Caco-2 (cell line): ENCODE measurements at places on chromosomes 2 and 18.
A peak's percentile ranks its signal among the peaks of the same experiment; 100 is the strongest.

DNA sequence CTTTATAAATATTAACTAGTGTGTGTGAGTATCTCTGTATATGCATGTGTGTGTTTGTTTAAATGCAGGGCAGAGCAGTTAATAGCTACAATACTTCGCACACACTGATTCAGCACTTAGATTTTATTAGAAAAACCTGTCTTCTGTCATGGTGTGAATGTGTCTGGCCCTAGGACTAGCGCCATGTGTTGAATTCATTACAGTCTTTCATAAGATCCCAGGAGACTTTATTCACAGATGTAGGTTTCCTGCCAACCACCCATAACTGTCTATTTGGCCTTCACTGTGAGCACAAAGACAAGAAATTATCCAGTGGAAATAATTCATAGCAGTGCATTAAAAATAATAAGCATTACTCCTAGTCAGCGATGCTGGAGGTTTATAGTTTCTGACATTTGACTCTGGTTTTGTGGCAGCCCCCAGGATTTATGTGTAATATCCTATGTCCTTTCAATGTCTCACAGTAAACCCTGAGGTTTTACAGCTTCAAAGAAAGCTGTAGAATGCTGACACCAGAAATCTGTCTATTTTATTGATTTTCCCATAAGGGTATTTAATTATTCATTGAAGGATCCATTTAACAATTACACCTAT is 93.9 kb downstream of the ZNF804A start:
- no peak overlapping the region for H3K4me3 ChIP-seq
- no peak overlapping the region for H3K27ac ChIP-seq
- no peak for DNase-seq
- H3K27me3 ChIP-seq, result no peaks in the 10 kb centered on the region

DNA sequence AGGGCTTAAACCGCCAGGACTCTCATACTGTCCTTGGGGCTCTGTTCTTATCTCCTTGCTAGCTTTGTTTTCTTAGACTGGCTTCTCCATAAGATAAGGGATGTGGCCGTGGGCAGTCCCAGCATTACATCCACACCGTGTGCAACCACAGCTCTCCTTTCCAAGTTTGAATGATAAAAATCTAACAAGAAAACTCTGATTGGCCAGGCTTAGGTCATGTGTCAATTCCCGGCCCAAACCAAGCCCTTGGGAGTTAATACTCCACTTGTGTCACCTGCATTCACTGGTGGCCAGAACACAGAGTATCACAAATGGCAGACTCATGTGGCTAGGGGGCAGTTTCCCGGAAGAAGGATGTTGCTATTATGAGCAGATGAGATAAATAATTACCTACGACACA is 43.2 kb upstream of the KDM3A start:
- H3K4me1 ChIP-seq, result peaks cover 23% of the 10 kb centered on the region
- no peak overlapping the region for H3K27ac ChIP-seq
- DNase-seq, result no peak
- no peaks in the 10 kb centered on the region; the same call in 1 of the 2 replicates for H3K36me3 ChIP-seq

DNA sequence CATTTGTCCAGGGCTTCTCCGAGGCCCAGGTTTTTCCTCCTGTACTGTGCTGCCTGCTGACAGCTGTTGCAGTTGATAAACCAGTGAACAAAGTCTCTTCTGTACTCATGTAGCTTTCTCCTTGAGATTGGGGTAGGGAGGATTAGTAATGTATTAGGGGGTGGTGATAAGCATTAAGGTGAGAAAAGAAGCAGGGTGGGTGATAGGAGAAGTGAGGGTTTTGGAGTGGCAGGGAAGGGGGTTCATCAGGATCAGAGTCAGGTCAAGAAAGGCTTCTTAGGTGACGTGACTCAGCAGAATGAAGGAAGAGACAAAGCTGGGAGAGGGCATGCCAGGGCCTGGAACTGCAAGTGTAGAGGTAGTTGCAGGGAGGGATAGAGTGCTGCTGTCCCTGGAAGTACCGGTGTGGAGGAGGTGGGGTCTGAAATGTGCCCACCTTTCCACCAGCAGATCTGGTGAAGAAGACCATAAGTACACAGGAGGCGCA is 48.7 kb downstream of the PKP4 start:
- no peaks in the 10 kb centered on the region for H3K27me3 ChIP-seq
- DNase-seq, result no peak
- no peaks in the 10 kb centered on the region for H3K36me3 ChIP-seq
- H3K4me1 ChIP-seq, result peaks cover 44% of the 10 kb centered on the region
- H3K27ac ChIP-seq, result peak overlapping the region; percentile 61

- no peaks in the 10 kb centered on the region for H3K4me1 ChIP-seq
- no peaks in the 10 kb centered on the region for H3K27me3 ChIP-seq
- H3K36me3 ChIP-seq, result no peaks in the 10 kb centered on the region
- H3K27ac ChIP-seq, result no peak overlapping the region
- DNase-seq, result peak; percentile 26
- H3K4me3 ChIP-seq, result no peak overlapping the region
Observed at GRCh38 chr2:189024901-189025618, 50.9 kb downstream of the COL3A1 start.

GRCh38 chr2:10412380-10412779 is 35.7 kb downstream of the ODC1 start:
- peaks cover 19% of the 10 kb centered on the region for H3K4me1 ChIP-seq
- H3K27me3 ChIP-seq, result no peaks in the 10 kb centered on the region
- H3K36me3 ChIP-seq, result peaks cover 6% of the 10 kb centered on the region
- no peak overlapping the region for H3K4me3 ChIP-seq

GRCh38 chr2:85732467-85733120 is 21.2 kb upstream of the ATOH8 start:
- no peaks in the 10 kb centered on the region for H3K4me1 ChIP-seq
- H3K4me3 ChIP-seq, result no peak overlapping the region
- peaks cover 3% of the 10 kb centered on the region for H3K27me3 ChIP-seq
- no peak overlapping the region for H3K27ac ChIP-seq

GRCh38 chr18:63707816-63708215 is 5.1 kb downstream of the SERPINB11 start:
- no peak overlapping the region for H3K27ac ChIP-seq
- no peak overlapping the region for H3K4me3 ChIP-seq
- H3K27me3 ChIP-seq, result no peaks in the 10 kb centered on the region
- no peak for DNase-seq
- no peaks in the 10 kb centered on the region for H3K4me1 ChIP-seq
- no peaks in the 10 kb centered on the region for H3K36me3 ChIP-seq

DNA sequence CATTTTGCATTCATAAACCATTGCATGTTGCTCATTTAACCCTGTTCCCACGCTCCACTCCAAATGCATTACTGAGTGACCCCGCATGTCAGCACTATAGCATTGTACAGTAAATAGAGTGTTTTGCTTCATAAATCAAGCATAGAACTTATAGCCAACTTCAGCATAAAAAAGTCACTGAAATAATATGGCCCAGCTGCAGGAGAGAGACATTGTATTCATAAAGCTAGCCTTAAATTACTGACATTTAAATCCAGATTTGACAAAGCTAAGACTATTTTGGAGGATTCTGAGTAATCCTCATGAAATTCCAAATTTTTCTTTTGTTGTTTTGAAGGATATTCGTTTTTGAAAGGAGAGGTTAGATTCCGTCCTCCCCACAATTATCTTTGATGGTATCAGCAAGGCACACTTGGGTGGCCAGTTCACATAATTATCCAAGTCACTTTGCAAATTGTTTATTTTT is 320.9 kb upstream of the TCF4 start:
- H3K27me3 ChIP-seq, result no peaks in the 10 kb centered on the region
- no peak overlapping the region for H3K4me3 ChIP-seq
- no peaks in the 10 kb centered on the region for H3K36me3 ChIP-seq
- H3K27ac ChIP-seq, result no peak overlapping the region
- H3K4me1 ChIP-seq, result no peaks in the 10 kb centered on the region

DNA sequence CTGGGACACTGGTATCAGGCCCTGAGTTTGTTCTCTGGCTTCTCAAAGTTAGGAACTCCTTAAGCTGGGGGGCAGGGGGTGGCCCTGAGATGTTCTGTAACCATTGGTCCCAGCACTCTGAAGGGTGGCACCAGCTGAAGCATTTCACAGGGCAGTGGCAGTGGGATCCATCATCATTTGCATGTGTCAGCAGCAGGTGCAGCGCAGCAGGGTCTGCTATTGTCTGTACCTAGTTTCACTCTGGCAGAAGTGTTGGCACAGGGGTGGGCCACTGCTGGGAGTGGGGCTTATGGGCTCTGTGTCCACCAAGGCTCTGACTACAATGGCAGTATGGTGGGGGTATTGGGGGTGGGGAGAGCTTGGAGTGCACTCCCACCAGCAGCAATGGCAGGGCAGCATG is 460.4 kb upstream of the ZNF804A start:
- no peak overlapping the region for H3K4me3 ChIP-seq
- H3K4me1 ChIP-seq, result no peaks in the 10 kb centered on the region
- no peaks in the 10 kb centered on the region for H3K36me3 ChIP-seq

DNA sequence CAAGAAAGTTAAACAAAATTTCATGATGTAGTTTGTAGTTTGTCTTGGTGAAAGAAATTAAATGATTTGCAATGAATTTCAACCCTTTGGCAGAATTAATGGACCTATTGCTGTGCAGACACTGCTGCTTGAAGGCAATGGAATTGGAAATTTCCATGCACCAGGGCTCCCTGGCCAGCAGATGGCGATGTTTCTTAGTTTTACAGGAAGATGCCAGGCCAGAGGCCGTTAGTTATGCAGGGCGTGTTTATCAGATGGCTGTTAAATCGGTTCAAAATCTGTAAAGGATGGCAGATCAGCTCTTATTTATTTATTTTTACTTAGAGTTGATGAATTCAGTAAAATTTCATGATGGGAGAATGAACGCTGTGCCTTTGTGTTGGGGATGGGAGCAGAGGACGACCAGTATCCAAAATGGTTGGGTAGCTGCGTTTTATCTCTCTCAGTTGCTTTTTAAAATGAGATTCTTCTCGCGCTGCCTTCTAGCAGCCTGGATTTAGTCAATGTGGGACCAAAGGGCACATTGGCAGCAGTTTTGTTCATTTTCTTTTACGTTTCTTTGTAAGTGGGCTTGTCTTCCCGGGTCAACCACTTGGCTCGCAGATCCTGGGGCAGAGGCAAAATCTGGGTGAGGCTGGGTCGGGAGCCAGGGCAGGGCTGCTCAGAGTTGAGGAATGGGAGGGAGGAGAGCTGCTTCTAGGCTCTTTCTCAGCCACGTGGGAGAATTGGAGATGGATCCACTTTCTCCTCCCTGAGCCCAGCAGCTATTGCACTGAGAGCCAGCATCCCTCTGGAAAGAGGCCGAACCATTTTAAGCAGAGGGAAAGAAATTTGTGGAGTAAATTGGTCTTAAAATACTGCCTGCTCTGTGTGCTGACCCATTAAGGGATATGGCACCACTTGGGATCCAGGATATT is 344.0 kb downstream of the PIK3C3 start:
- H3K4me3 ChIP-seq, result no peak overlapping the region
- no peak overlapping the region for H3K27ac ChIP-seq
- H3K4me1 ChIP-seq, result no peaks in the 10 kb centered on the region
- H3K27me3 ChIP-seq, result no peaks in the 10 kb centered on the region

DNA sequence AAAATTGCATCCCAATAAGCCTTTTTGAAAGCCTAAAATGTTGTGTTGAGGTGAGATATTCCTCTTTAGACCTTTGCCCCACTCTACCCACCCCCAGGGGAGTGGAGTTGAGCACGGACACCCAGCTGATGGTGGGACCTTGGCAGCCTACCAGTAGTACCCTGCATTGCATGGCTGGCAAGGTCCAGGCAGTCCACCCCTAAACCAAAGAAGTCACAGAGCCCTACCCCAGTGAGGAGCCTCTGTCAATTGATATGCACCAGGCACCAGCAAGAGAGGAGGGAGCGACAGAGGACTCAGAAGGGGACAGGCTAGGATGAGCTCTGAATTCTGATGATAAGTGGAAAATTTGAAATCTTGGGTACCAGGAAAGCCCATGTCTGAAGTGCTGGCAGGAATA is 38.6 kb downstream of the MARCO start:
- H3K27ac ChIP-seq, result no peak overlapping the region
- no peaks in the 10 kb centered on the region for H3K27me3 ChIP-seq
- no peak overlapping the region for H3K4me3 ChIP-seq
- H3K36me3 ChIP-seq, result no peaks in the 10 kb centered on the region

DNA sequence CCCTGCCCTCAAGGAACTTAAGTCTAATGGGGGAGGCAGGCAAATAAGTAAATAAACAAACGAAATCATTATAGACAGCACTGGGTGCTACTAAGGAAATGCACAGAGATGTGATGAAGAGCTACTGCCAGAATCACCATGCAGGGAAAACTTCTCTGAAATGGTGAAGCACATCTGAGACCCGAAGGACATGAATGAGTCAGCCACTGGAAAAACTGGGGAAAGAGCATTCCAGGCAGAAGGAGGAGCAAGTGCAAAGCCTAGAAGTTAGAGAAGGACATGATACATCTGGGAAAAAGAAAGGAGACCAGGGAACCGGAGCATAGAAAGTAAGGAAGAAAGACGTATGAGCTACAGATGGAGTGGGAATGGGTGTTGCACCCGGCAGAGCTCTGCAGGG is 56.8 kb downstream of the TGFA start:
- H3K4me3 ChIP-seq, result no peak overlapping the region
- DNase-seq, result no peak
- no peaks in the 10 kb centered on the region for H3K4me1 ChIP-seq

GRCh38 chr2:17518212-17519154 is at the start of gene RAD51AP2:
TSS of gene RAD51AP2 (minus strand) at chr2:17518440. CDS start at chr2:17518415, 25 bp downstream.
- no peaks in the 10 kb centered on the region for H3K4me1 ChIP-seq
- no peaks in the 10 kb centered on the region for H3K27me3 ChIP-seq
- peak; percentile 81 for DNase-seq
- no peak within 1 kb of the TSS for H3K27ac ChIP-seq
- peak within 1 kb of the TSS; percentile 39 for H3K4me3 ChIP-seq

DNA sequence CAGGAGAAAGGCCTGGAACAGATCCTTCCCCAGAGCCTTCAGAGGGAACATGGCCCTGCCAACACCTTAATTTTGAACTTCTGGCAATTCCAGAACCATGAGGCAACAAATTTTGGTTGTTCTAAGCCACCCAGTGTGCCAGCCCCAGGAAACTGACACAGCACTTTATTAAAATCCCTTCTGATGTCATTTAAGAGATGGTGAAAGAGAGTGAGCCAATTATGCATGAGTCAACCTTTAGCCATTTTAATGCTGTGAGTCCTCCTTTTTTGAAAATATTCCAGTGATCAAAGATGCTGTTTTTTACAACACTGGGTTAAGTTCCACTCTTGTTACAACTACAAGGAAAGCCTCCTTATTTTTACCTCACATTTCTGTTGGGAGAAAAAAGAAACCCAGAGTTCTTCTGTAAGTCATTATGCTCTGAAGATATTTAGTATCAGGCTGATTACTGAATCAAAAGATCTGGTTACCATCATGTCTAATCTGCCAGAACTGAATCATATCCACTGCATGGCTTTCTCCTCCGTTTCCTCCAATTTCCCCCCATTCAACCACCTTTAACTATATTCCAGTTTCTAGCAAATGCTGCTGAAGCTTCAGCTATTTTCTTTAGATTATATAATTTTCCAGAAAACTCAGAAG is 235.4 kb downstream of the TXNL1 start:
- no peak overlapping the region for H3K27ac ChIP-seq
- H3K36me3 ChIP-seq, result no peaks in the 10 kb centered on the region
- no peak for DNase-seq
- H3K4me1 ChIP-seq, result no peaks in the 10 kb centered on the region
- no peaks in the 10 kb centered on the region for H3K27me3 ChIP-seq
- H3K4me3 ChIP-seq, result no peak overlapping the region
